ENCODE measurements at places on chromosomes 11 and 22. TPM values are rescaled to one million over a fixed set of nuclear protein-coding genes. Genes with fewer than 3 reads are reported as not detected.

The NLRP10 gene
- not detected for total RNA-seq

GRCh38 chr11:116984589-116984988 is 113.6 kb downstream of the SIK3 start:
- no peak for DNase-seq

GRCh38 chr11:68137833-68138232 is 16.6 kb upstream of the CHKA start:
- DNase-seq = no peak

DNA sequence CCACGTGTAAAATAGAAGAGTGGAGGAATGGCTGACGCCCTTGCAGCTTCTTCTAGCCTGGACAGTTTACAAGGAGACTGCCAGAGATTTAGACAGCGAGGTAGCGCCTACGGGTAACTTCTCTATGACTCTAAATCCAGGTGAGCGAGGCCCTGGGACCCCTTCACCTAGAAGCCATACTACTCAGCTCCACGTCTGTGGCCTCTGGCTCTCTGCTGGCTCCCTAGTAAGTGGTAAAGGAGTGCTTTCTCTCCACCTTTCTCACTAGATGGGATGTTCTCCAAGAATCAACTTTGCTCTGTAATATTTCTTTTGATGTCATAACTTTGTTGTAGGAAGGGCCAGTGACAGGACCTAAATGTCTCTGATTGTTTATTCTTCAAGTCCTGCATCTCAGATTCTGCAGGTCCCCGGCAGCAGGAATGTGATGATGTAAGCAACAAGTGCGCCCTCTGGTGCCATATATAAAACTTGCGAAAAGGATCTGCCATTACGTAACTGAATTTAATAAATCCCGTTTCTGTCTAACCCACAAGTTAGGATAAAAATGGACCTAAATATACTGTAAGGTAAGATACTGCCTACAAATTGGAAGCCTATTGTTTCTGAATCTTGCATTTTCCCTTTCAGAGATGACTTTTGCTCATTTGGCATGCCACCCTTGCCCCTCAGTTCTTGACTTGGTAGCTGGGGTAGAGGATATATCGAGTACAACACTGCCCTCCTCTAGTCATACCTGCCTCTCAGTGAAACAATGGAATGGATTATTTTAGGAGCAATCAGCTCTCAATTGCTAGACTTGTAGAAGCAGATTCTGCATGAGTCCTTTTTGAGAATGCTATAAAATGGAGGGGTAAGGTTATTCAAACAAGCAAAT is 11.0 kb upstream of the PTPN5 start:
- peak; percentile 19 for DNase-seq

GRCh38 chr22:17941471-17942406 is 82.6 kb downstream of the MICAL3 start:
- no peak for DNase-seq

GRCh38 chr11:117083011-117083935 is 15.0 kb downstream of the SIK3 start:
- no peak for DNase-seq

- DNase-seq = peak; percentile 86
These were observed 21.2 kb downstream of the PTPRJ start for GRCh38 chr11:48001438-48002021.

DNA sequence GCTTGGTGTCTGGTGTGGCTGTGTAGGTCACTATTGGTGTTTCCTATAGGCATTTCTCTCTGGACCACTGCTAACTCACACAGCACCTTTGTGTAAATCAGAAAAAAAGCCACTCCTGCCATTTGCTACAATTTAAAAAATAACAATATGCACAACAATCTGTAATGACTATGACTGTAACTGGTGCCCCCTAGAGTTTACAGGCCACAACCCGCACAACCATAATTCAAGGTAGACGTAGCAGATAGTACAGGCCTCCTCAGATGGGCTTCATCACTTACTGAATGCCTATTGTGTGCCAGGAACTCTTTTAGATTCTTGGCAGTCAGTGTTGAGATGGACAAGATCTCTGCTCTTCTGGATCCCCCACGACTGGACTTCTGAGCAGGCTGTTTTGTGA is 47.7 kb downstream of the SYT9 start:
- no peak for DNase-seq

- no peak for DNase-seq
These were observed 258.3 kb upstream of the B3GAT1 start for GRCh38 chr11:134670247-134670782.

The STX5 gene
- total RNA-seq = 28.6 TPM

DNA sequence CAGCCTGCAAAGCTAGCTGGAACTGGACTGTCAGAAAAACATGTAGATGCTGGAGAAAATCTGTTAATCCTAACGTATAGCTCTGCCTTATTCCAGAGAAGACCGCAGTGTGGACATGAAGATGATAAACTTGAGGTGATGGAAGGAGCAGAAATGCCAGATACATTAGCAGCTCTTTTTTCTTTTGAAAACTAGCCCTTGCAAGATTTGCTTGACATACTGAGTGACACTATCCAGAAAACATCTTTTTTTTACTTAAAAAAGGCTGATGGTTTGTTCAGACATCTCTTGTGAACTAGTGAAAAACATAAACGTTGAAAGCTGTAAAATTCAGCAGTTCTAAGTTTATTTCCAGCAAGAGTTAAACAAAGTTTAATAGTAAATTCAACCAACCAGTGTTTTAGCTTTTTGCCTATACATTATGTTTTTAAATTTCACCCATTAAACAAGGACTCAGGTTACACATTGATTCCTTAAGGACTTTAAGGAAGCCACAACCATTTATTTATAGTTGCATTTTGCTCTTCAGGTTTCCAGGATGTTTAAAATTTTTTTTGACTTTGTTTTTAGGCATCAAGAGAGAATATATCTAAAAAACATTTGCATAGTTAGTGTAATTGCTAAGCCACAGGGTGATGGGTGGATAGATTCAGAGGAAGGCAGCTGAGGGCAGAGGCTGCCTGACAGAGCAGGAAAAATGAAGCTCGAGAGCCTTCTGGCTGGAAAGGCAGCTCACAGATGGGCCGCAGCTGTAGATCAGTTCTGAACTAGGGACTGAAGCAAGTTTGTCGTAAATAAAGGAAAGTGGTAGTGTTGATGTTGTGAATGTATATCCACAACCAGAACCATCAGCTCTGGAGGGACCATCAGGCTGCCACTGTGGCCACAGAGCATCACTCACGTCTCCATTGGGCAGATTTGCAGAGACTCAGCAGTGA is 9.5 kb downstream of the SNAP29 start:
- no peak for DNase-seq

- DNase-seq = no peak
These were observed 23.0 kb downstream of the OTOG start for GRCh38 chr11:17570034-17570433.

Measured in epithelial cell of proximal tubule (primary cell).